ENCODE measurements at places on chromosomes 4 and X. TPM values are rescaled to one million over a fixed set of nuclear protein-coding genes. Genes with fewer than 3 reads are reported as not detected.

The ZNF157 gene
- total RNA-seq: 0.25 TPM

The CC2D2A gene
- total RNA-seq: 9.0 TPM

The MID1IP1 gene
- 45.0 TPM for total RNA-seq

The PASD1 gene
- total RNA-seq: not detected

The JADE3 gene
- 4.6 TPM for total RNA-seq

The GLUD2 gene
- total RNA-seq: 0.37 TPM

GRCh38 chr4:56182356-56182755 is 204.9 kb downstream of the AASDH start:
- DNase-seq: no peak

DNA sequence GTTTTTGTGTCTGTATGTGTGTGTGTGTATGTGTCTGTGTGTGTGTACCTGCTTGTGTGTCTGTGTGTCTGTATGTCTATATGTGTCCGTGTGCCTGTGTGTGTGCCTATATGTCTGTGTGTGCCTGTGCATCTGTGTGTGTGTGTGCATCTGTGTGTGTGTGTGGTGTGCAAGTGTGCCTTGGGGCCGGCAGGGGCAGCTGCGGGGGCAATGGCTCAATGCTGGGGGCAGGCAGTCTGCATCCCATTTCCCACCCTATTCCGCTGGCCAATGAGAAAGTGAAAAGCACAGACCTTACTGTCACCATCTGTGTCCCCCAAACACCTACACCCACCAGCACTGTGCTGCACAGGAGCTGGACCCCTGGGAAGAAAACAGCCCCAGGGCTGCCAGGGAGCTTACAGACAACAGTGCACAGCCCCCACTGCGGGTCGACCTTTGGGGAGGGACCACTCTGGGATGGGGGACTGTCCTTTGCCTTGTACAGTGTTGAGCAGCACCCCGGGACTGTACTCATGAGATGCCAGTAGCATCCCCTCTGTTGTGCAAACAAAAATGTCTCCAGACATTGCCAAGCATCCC is 246.0 kb downstream of the EVC2 start:
- DNase-seq: no peak

GRCh38 chr4:8320386-8320750 is 50.8 kb downstream of the HTRA3 start:
- peak; percentile 9 for DNase-seq

GRCh38 chrX:1401611-1402430 is 9.9 kb upstream of the SLC25A6 start:
- DNase-seq: no peak

- no peak for DNase-seq
Observed at GRCh38 chrX:151239751-151240150, 63.4 kb downstream of the GPR50 start.

GRCh38 chrX:120662662-120663061 is 32.8 kb upstream of the C1GALT1C1 start:
- no peak for DNase-seq

DNA sequence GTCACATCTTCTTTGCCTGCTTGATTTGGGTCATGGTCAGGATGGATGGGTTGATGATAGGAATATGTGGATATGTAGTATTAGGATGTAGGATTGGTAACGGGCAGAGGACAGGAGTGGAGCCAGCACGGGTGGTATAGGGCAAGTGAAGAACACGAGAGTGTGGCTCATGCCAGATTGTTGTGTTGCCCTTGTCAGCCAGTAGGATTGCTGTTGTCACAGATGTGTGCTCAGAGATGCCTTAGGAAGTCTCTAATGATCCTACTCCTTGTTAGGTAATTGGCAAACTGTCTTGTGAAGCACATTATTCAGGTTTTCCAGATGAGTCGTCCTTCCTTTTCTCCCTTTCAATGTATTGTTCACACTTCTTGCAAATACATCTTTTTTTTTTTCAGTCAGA is 5.5 kb downstream of the ATP10D start:
- peak; percentile 39 for DNase-seq

DNA sequence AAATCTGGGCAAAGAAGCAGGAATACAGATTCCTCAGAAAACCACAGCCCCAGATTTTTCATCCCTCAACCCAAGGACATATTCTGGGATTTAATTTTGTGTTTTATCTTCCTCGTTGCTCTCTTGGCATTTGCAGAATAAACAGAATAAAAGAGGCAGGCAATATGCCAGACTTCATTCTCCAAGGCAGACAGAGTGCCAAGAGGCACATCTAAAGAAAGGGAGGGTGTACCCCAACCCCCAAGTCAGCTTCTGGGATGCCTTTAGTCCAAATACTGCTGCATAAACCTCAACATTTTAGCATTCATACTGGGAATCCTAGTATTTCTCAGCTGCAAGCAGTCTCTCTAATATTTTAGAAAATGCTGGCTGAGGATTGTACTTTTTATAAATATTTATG is 629.2 kb downstream of the KLHL13 start:
- DNase-seq: no peak

DNA sequence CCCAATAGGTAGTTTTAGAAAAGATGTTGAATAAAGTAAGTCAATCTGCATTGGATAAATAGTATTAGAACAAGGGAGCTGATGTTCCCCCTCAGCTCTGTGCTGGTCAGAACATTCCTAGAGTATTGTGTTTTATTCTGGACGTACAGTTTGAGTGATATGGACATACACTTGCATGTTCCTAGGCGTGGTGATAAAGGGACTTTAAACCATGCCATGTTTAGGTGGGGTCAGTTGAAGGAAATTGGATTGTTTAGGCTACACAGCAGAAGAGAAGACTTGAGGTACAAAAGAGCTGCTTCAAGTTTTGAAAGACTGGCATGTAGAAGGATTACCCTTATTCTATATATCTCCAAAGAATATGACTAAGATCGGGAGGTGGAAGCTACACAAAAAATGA is 21.6 kb downstream of the GK start:
- DNase-seq: no peak
